ENCODE measurements at places on chromosomes 2 and 18.

DNA sequence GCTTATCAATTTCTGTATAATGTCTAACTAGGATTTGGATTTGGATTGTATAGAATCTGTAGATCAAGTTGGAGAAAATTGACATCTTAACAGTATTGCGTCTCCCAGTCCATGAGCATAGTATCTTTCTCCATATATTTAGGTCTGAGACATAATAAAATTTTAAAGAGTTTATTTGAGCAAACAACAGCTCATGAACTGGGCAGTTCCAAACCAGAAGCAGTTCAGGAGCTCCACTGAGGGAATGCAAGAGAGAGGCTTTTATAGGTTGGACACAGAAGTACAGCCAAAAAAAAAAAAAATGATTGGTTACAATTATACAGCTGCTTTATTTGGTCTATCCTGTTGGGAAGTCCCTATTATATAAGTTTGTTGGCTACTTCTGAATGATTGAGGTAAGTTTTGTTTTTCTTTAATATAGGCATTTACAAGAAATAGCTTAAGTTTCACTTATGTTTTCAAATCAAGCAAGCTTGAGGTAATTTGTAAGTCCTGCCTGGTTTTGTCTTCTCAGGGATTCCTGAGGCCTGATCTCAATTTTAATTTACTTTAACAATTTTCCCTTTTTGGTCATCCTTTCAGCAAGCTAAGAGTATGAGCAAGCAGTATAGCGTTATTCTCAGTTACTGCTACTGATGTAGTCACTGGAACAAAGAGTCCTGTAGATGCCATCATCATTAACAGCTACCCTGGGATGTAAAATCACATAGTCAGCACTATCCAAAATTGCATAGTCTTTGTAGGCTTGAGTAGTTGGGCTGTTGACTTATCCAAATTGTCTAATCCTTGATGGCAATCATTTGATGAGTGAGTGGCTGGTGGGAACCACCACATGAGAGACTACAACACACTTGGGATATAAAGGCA, 27.5 kb upstream of the RUFY4 start:
- DNase-seq: no peak

- no peak for DNase-seq
These were observed 29.2 kb downstream of the UNC50 start for GRCh38 chr2:98637401-98638147.

DNA sequence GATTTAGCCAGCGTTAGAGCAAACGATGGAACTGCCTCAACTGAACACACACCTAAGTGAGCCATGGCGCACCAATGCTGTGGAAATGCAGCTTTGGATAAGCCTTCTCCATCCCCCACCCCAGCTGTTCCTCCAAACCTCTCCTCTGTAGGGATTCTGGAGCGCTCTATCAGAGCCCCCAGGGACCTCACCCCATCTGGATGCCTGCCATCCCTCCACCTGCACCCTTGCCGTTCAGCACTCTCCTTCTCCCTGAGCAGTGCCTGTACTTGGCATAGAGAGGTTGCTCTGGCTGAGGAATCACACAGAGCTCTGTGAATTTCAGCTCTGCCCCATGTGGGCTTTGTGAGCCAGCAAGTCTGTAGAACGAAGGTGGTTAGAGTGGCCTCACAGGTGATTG, 42.8 kb upstream of the INHBB start:
- no peak for DNase-seq

- no peak for DNase-seq
These were observed 8.8 kb downstream of the RAB1A start for GRCh38 chr2:65120990-65121693.

GRCh38 chr2:38959938-38960608, 70.4 kb downstream of the ARHGEF33 start:
- DNase-seq: peak; percentile 63

DNA sequence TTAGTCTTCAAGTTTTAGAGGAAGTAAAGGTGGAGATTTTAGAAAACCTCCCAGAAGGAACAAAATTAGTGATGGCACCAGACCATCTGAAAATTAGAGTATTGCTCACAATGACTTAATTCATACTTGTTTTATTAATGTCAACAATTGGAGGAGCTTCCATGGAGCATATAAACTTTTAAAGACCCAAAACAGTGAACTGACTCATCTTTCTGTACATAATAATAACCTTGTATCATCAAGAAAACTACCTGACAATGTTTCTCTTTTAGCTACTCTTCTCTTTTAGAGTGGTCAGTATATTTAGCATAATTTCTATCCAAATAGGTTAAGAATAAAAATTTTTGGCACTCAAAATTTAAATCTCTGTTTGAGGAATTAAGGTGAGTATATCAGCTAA, 7.2 kb upstream of the ITGAV start:
- DNase-seq: no peak

- no peak for DNase-seq
These were observed 1062.7 kb downstream of the DSC3 start for GRCh38 chr18:29979881-29980280.
